Activated CD4-positive, alpha-beta T cell treated with anti-CD3 and anti-CD28 coated beads, Interleukin-2, Interleukin-6, amounts not matched to agents 100 ng/mL and 50 ng/mL, durations not matched to agents 16 hours and 8 hours (primary cell): ENCODE measurements at places on chromosomes 16 and 17.
A peak's percentile ranks its signal among the peaks of the same experiment; 100 is the strongest.

DNA sequence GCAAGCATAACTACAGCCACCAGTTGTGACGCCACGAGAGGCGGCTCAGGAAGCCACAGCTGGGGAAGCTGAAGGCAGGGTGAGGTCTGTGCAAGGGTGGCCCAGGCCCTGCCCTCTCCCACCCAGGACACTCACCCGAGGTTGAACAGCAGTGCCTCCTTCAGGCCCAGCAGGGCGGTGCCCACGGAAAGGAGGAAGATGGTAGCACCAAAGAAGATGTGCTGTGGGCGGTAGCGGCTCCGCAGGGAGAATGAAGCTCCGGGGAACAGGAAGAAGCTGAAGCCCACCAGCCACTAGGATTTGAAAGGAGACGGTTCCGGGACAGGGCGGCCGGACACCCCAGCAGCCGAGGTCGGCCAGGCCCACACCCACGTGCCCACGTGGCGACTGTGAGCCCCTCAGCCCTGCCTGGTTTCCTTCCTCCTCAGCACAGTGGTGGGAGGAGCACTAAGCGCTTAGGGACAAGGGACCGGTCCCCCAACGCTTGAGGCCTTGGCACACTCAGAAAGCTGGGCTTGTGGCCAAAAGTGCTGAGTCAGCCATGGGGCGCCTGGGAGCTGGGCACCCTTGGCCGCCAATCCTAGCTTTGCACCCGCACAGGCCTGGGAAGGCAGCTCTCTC lies 11.0 kb downstream of the CYB561 start:
- DNase-seq, result peak; percentile 16

DNA sequence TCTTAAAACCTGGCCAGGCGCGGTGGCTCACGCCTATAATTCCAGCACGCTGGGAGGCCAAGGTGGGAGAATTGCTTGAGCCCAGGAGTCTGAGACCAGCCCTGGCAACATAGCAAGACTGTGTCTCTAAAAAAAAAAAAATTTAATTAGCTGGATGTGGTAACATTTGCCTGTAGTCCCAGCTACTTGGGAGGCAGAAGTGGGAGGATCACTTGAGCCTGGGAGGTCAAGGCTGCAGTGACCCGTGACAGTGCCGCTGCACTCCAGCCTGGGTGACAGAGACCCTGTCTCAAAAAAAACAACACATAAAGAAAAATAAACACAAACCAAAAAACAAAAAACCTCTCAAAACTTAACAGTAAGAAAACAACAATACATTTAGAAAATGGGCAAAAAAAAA lies 106.3 kb downstream of the SMG6 start:
- no peak for DNase-seq

- DNase-seq, result no peak
These were observed 3.4 kb downstream of the SOX8 start for GRCh38 chr16:984736-985636.

DNA sequence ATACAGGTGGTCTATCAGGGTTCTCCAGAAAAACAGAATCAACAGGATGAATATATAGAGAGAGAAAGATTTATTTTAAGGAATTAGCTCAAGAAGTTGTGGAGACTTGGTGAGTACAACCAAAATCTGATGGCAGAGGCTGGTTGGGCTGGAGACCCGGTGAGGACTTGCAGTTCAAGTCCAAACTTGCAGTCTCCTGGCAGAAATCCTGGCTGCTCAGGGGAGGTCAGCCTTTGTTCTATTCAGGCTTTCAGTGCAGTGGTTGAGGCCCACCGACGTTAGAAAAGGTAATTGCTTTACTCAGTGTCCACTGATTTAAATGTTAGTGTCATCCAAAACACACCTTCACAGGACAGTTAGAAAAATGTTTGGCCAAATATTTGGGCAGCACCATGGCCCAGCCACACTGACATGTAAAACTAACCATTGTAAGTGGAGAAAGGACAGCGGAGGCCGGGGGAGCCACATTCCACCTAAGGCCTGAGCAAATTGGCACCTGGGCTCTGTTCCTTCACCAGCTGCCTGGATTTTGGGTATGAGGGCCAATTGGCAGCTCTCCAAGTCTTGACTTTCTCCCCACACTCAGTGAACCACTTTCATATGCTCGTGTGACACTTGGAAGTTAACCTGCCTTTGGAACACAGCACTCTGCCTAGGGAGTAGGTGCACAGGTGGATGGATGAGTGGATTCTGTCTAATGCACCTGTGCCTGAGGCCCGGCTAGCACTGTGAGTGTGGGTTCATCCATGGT lies 54.7 kb downstream of the CACNG5 start:
- DNase-seq, result no peak

DNA sequence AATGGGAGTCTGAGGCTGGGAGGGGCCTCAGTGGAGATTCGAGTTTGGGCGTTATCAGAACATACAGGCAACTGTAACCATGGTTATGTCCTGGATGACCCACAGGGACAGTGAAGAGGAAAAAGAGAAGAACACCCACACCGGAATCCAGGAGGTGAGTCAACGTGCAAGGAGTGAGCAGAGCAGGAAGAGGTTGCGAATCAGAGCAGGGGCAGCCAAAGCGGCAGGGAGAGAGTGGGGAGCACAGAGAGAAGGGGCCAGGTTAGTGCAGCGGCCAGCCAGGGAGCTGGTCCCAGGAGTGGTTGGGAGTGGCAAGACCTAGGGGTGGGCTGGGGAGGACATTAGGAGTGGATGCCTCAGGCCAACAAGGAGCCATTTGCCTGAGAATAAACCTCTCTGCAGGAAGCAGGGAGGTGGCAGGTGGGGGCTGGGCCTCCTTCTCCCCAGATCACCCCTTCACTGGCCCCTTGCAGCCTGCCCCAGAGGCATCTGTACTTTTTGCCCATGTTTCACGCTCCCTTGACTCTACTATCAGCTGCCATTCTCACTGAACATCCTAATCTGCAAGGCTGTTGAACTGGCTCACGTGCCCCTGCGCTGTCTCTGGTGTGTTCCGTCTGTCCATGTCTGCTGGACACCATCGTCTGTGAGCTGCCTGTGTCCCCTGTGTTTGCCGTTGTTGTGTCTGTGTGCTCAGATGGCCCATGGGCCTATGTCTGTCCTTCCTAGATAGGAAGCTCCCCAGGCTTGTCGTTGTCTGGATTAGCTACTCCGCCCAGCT lies 5.1 kb downstream of the KRT13 start:
- no peak for DNase-seq

GRCh38 chr16:11792410-11793241 lies 4.4 kb downstream of the ZC3H7A start:
- no peak for DNase-seq

DNA sequence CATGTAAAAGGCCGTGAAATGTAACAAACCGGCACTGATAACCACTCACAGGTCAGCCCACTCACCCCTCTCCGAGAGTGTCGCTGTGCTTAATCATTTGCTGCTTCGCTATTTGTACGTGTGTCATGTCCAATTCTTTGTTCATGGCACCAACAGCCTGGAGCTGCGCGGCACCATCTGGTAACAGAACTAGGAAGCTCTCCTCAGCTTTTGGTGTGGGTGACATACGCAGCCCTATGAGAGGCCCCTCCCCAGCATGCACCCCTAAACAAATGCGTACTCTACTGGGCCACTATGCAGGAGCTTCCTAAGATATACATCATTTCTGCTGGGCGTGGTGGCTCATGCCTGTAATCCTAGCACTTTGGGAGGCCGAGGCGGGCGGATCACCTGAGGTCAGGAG lies 2.3 kb upstream of the PECAM1 start:
- no peak for DNase-seq

DNA sequence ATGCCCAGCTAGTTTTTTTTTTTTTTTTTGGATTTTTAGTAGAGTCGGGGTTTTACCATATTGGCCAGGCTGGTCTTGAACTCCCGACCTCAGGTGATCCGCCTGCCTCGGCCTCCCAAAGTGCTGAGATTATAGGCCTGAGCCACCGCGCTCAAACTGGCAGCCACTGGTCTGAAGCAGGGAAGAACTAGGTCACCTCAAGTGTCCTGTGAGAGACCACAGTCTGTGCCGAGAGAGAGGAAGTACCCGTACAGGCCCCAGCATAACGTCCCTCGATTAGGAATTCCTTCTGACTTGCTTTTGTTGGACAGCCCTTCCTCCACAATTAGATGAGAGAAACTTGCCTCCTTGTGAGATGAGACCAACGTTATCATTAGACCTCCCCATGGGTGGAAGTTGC lies 13.7 kb upstream of the CD300E start:
- no peak for DNase-seq

DNA sequence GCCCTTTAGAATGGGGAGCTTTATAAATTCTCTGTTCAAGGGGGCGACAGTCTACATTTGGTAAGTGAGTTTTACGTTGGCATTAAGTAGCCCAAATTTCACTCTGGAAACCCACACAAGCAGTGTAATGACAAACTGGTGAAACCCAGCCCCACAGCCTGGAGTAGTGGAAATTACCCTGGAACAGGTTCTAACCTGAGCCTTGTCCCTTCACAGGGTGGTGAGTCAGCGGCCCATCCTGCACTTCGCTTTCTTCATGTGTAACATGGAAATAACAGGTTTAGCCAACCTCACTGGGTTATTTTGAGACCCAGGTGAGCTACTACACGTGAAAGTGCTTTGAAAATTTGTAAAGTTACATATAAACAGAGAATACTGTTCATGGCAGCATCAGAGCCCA lies 3.5 kb upstream of the TLCD3A start:
- no peak for DNase-seq

DNA sequence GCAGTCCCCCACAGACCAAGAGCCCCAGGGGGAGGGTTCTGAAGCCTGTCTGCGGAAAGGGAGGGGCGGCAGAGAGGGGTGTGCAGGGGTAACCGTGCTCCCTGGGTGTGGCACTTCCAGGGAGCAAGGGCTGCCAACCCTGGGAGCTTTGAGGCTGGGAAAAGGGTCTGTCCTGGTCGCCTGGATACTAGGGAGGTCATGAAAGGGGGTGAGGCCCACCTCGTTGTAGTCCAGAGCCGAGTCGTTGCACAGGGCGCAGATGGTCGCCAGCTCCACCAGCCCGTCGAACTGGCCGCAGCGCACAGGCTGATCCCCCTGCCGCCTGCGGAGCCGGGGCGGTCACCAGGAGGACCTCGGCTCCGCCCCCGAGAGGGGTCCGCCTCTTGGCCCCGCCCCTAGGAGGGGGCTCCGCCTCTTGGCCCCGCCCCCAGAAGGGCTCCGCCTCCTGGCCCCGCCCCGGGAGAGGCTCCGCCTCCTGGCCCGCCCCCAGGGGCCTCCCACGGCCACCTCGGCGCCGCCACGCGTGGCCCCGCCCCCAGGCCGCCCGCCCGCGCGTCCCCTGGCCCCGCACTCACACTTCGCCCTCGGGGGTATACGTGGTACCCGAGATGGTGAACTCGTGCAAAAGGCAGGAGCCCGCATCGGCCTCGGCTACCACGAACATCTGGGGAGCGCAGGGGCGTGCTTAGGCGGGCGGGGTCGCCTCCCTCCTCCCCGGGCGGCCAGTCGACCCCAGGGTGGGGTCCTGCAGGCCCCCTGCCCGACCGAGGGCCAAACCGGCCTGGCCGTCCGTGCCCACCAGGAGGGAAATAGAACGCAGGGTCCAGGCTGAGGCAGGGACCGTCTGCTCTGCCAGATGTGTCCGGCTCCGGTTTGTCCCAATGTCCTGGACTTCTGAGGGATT lies 19.5 kb downstream of the ATP2A3 start:
- DNase-seq, result peak; percentile 62

- no peak for DNase-seq
These were observed 4.3 kb upstream of the KRTAP3-1 start for GRCh38 chr17:41013181-41013580.

DNA sequence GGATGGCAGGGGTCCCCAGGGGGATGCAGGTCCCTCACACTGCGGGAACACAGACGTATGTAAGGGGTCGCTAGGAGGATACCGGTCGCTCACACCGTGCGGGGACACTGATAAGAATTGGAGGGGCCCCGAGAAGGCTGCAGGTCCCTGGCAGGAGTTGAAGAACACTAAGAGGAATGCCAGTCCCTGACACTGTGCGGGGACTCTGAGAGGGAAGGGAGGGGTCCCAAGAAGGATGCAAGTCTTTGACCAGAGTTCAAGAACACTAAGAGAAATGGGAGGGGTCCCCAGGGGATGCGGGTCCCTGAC lies 510 bp downstream of the ERCC4 start:
- no peak for DNase-seq

DNA sequence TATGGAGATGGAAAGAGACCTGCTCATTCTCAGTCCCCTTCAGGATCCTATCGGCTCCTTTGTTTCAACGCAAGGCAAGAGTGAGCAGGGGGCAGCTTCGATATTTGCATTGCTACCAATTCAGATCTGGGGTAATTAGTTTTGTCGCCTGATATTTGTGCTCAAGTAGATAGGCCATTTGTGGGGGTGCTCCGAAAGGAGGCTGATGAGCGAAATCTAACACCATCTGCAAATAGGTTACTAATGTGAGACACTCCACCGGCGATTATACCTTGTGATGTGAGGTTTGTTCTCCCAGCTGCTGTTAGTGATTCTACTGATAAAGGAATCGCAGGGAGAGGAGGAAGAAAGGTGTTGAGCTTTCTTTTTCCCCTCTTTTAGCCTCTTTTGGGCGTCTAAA lies 31.5 kb downstream of the WSCD1 start:
- no peak for DNase-seq

GRCh38 chr16:70476272-70477020 lies 22.1 kb downstream of the FCSK start:
- DNase-seq, result peak; percentile 92

DNA sequence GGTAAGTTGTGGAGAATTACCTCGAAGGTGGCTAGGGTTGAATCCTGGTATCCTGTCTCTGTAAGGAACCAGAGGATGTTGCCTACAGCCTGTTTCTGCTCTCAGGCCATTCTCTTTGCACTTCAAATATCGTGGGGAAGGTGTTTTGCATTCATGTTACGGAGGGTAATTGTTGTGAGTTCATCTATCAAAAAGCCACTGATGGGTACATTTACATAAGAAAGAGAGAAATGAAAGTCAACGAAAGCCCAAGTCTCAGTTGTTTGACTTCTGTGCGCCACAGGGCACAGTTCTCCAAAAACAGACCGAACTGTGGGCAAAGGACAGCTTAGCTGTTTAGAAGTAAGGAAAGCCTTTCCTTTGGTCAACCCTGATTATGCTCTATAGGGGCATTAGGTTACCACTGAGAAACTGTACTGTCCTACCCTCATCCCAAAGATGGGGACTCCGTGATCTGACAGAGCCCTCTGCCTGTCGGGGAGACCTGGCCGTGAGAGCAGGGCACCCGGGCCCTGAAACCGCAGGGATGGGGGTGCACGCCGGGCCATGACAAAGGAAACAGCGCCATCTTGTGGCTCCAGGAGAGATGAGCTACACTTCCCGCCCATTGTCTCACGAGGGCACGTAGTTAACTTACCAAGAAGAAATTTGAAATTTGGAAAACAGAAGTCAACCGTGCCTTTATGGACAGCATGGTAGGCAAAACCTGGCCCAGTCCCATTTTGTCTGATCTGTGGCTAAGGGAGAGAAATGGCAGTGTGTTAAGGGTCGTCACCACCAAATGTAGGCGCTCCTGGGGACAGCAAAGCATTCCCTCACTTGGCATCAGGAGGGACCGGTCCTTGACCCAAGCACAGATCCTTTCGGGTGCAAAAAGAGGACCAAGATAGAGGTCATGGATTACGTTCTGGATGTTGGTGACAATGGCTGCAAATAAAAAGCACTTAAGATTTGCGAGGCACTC lies 74.5 kb upstream of the DYNLRB2 start:
- peak; percentile 76 for DNase-seq

DNA sequence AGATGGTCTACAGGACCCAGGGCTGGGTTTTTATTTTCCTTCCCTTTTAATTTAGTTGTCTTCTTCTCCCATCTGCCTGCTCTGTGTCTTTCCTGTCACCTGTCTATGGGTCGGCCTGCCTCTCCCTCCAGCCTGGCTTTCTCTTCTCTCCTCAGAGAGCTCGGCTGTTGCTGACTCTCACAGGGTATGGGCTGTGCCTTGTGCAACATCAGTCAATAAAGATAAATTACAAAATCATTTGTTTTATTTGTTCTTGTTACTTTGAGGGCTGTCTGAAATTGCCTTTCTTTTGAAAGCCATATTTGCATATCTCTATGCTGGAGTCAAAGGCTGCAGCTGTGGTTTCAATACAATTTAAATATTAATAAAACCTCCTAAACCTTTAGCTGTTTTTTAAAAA lies 15.6 kb downstream of the RND2 start:
- DNase-seq, result no peak
